ENCODE measurements at places on chromosomes 7 and 10.
A peak's percentile ranks its signal among the peaks of the same experiment; 100 is the strongest.

- DNase-seq: no peak
Observed at GRCh38 chr10:34746094-34746493, 69.0 kb downstream of the PARD3 start.

DNA sequence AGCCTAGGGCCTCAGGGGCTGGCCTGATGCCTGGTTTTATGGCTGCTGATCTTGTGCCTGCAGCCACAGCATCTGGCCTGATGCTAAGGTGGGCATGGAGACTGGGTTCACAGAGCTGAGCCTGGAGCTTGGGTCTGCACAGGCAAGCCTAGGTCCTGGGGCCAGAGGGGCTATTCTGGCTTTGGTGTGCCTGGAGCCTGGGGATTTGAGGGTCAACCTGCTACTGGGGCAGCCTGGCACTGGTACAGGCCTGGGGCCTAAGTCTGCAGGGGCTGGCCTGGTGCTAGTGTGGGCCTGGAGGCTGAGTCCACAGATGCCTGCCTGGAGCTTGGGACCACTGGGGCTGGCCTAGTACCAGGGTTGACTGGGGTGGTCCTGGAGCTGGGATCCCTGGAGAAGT, 481.8 kb upstream of the GHITM start:
- DNase-seq: no peak

- peak; percentile 4 for DNase-seq
Observed at GRCh38 chr7:27210441-27211083, 10.7 kb upstream of the HOXA13 start.

- DNase-seq: no peak
Observed at GRCh38 chr10:24503461-24504320, 220.0 kb downstream of the ARHGAP21 start.

- peak; percentile 96 for DNase-seq
Observed at GRCh38 chr10:50624413-50624865, 683 bp upstream of the SGMS1 start.

DNA sequence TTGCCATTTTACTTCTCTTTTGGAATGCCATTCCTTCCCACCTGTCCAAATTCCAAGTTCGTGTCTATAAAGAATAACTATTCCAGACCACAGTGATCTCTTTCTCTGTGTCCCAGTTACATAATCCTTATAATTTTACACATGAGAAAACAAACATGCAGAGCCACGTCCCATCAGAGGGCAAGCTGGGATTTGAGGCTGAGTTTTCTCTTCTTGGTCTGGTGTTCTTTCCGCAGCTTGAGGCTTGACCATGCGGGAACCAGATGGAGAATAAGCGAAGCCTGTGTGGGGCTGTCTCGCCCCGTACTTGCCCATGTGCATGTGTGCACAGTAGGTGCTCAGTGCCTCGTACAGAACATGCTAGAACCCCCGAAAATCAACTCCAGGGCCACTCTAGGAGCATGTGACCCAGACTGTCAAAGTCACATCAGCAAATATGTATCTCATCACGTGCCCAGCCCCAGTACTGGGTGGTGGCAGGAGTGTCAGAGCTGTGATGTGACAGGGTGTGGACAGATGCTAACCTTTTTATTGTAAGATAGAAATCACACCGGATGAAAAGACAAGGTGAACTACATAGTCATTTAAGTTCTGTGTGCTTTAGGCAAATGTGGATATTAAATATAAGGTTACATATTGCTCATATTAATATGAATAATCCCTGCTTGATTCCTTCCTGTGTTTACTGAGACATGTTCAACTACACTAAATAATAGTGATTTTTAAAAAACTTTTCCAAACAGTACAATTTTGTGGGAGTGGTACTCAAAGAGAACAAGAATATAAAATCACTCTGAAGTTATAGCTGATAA, 3.2 kb downstream of the INSIG1 start:
- DNase-seq: no peak

DNA sequence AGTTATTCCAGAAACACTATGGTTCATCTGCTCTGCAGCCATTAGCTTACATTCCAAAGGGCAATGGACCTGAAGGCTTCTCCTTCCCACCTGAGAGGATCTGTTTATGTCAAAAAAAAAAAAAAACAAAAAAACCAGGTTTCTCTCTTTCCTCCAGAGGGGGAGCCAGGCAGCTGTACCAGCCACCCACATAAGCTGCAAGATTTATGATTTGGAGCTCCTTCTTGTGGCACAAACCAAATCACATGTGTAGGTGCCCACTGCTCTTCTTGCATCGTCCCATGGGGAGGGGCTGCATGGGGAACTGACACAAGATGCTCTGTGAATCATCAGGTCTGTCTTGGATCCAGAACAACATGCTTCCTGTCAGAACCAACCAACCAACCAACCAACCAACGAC, 231.6 kb upstream of the IGFBP3 start:
- DNase-seq: no peak

DNA sequence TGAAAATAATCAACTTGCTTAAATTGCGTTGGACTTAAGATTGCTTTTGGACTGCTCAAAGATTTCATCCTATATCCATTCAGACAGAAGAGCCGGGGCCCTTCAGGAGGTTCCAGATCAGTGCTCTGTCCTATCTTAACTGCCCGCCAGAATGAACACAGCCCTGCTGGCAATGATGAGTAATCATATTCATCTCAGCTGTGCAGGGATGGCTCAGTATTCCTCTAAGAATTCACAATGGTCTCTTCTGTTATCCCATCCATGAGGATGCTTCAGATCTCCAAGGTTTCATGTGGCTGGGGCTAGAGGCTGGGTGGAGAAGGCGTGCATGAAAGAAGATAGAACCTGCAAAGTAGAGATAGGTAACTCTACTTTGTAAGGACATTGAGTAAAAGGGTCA, 80.0 kb upstream of the NPVF start:
- peak; percentile 13 for DNase-seq

DNA sequence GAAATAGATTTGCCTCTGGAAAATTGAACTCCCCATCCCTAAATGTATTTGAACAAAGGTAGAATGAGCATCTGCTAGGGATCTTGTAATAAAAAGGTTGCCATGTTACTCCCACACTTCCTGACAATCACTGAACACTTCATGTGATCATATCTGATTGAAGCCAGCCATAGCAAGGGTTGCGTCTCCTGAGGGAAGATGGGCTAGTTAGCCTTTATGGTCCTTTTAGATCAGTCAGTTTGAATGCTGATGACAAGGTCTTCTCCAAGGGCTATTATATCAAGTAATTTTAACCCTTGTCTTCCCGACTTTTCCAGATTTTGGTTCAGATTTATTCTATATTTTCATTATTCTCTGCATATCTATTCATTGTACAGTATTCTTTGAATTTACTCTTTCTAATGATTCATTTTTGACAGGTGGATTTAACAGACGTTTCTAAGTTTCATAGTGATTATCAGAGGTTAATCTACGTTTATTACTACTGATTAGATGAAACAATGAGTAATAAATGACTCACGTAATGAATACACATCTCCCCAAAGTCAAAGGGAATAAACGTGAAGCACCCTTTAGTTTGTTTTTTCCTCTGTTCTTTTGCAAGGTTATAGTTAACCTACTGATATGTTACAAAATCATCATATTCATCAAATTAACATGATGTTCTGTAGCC, 28.1 kb downstream of the CSGALNACT2 start:
- no peak for DNase-seq

GRCh38 chr7:127780489-127780888, 128.5 kb downstream of the SND1 start:
- DNase-seq: peak; percentile 37

- no peak for DNase-seq
Observed at GRCh38 chr10:4004144-4004543, 219.1 kb upstream of the KLF6 start.

GRCh38 chr10:66629996-66630395, 295.8 kb upstream of the LRRTM3 start:
- DNase-seq: no peak

DNA sequence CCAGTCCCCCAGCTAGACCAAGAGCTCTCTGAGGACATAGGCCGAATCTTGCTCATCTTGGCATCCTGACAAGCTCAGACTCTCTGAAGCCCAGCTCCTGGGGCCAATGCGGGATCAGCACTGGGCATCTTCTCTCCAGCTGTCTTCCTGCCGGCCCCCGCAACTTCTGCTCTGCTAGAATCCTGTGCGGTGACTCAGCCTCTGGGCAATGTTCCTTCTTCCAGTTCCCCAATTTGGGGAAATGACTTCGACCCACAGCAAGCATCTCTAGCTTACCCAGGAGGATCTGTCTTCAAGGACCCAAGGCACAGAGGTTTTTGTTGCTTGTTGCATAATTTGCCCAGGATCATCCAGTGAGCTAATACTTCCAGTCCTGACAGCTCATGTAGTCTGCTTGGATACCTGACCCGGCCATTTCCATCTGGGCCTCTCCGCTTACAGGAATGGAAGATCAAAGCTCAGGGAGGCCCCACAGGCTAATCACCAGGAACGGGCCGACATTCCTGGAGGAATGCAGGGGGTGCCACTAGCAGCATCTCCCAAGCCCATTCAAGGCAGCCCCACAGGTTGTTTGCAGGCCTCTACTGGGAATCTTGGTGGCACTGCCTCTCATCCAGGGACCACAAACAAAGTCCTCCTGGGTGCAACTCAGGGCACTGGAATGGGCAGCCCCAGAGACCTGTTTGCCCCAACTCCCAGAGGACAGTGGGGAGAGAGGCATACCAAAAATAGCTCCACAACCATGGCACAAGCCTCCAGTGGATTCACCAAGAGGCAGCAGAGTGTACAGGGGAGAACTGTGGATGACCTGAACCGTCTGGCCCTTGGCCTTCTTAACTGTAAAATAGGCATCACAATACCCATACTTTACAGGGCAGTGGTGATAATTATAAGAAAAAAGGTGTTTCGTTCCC, 151.9 kb downstream of the NEURL1 start:
- DNase-seq: no peak

GRCh38 chr7:121431996-121432395, 35.9 kb upstream of the FAM3C start:
- DNase-seq: no peak

GRCh38 chr10:90398566-90398965, 459.3 kb downstream of the HTR7 start:
- DNase-seq: no peak

- no peak for DNase-seq
Observed at GRCh38 chr7:38229386-38229785, 44.0 kb downstream of the TARP start.

DNA sequence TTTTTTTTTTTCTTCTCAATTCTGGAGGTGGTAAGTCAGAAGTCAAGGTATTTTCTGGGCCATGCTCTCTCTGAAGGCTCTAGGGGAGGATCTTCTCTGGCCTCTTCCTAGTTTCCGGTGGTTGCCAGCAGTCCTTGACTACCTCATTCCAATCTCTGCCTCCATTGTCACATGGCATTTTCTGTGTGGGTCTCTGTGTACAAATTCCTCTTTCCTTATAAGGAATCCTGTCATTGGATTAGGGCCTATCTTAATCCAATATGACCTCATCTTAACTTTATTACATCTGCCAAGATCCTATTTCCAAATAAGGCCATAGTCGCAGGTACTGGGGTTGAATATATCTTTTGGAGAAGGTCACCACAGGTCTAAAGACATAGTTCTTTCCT, 129.3 kb upstream of the PRR15 start:
- no peak for DNase-seq

GRCh38 chr7:114432061-114432460, 17.4 kb downstream of the FOXP2 start:
- no peak for DNase-seq

- DNase-seq: no peak
Observed at GRCh38 chr7:69898189-69898588, 299.9 kb downstream of the AUTS2 start.

- DNase-seq: no peak
Observed at GRCh38 chr7:126720232-126720631, 532.5 kb downstream of the GRM8 start.

DNA sequence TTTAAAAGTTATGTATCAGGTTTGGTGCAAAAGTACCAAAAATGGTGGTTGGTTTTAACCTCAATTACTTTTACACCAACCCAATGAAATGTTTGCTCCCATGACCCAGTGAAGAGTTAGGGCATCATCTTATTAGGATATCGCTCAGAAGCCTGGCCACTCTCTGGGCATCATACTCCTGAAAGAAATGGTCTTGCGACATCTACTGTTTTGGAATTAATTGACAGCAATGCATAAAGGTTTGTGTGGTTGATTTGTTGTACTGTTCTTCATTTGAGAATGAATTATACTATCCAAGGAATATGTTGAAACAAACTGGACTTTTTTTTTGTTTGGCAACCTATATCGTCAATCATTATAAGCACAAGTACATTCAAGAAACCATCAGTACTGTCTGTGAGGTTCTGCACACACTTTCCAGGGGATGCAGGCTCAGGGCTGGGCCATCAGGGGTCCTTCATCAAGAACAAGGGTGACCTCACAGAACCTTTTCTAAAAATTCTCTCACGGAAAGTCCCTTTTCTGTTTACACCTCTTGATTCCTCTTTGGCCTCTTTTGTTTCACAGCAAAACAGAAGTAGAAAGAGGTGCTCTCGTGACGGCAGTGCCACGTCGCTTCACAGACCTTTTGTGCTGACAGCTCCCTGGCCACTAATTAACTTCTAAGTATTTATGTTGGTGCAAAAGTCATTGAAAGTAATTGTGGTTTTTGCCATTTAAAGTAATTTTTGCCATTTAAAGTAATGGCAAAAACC, 117.2 kb upstream of the KLF6 start:
- no peak for DNase-seq

- peak; percentile 15 for DNase-seq
Observed at GRCh38 chr7:117068511-117069145, 115.3 kb downstream of the ST7 start.

DNA sequence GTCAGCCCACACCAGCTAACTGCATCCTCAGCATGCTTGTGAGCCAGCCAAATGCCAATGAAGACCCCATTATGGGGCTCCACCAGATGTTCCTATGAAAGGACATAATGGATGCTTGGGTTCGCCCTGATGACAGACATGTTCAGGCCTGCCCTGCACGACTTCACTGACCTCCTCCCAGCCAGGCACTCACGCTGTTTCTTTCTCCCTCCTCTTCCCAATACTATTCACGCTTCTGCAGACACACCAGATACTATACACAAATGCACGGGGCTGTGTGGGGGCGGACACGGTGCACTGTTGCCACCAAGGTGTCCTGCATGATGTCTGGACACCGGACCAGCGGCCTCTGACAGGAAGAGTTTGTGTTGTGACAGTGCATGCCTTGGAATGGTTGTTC, 284.2 kb downstream of the PRPF18 start:
- DNase-seq: no peak

GRCh38 chr10:12241810-12242529, 46.0 kb downstream of the CDC123 start:
- DNase-seq: no peak

DNA sequence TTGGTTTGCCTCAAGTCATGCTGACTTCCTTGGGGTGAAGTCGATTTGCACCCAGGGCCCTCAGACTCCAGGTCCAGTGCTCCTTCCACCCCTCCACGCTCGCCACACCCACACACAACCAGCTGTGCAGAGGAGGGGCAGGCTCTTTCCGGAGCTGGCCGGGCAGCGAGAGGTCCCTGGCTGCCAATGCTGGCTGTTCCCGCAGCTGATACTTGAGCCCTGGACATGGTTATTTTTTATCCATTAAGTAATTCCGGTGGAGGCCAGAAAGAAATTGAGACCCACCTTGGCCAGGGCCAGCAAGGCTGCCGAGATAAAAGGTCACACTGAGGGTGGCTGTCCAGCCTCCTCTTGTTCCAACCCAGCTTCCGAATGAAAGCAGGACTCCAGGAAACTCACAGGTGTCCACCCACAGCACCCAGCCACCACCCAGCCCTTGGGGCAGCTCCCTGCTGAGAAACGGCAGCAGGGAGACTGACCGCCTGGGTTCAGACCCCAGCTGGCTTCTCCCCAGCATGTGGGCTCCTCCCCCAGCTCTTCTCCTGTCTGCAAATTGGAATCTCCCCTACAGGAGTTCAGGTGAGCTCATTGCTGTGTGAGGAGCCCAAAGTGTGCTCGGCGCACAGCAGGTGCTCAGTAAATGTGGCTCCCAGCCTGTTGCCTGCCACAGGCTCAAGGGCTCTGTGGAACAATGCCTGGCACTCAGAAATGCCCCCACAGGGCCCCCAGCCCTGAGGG, 77.8 kb downstream of the PDGFA start:
- no peak for DNase-seq
